NCI-H1930 (cell line): ENCODE measurements at places on chromosomes 16 and 17.
A peak's percentile ranks its signal among the peaks of the same experiment; 100 is the strongest.

DNA sequence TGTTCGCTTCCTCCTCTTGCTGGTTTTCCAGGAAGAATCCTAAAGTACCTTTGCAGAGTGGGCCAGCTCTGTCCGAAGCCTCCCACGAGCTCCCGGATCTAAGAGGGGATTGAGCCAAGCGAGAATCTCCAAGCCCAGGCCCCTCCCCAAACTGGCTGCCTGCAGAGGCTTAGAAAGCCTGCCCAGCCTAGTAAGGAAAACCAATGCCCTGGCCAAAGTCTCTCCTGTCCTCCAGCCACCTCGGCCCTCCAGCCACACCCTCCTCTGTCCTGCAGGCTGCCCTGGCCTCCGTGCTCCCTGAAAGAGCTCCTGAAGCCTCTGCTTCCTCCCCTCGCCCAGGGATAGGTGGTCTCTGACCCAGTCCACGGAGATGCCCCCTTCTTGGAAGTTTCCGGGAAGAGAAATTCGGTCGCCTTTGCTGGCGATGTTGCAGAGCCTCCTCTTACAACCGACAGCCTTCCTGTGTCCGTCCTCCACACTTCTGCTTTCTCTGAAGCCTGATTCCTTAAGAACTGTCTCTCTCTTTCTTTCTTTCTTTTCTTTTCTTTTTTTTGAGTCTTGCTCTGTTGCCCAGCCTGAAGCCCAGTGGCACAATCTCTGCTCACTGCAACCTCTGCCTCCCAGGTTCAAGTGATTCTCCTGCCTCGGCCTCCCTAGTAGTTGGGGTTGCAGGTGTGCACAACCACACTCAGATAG, 54.9 kb upstream of the TOB1 start:
- no peak for DNase-seq

DNA sequence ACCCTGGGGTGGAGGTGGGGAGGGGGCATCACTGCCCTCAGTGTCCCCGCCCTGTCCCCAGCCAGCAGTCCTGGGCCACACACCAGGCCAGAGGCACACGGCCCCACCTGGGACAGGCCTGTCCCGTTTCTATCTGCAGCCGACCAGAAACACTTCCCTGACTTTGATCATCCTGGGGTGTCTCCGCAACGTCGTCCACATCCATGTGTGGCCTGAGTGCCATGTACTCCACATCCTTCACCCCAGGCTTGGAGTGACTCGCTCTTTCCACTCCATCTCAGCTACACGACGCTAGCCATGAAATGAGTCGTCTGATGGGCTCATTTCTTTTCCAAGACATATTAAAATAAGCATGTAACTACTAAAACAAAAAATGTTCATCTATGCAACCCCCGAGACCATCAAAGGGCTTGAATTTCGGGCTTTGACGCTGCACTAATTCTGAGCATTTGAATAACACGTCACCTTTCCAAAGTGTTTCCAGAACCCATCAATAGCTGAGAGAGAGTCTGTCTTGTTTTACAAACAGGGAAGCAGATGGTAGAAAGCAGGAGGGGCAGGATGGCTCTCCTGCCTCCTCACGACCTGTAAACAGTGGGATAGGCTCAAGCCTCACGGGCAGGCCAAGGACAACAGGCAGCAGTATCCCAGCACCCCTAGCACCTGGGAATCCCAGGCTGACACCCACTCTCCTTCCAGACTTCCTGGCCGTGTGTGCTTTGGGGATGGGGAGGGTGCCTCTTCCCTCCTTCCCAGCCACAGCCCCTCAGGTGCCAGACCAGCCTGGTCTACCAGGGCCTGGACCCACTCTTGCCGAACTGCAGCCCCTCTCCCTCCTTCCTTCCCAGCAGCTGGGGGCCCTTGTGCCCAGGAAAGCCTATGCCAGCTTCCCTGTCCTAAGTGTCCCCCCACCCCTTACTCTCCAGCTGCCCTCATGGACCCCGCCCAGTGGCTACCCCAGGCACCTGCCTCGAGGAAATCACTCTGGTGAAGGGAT, 20.0 kb upstream of the RASD1 start:
- DNase-seq, result no peak

- no peak for DNase-seq
Observed at GRCh38 chr16:65102326-65102725, 19.5 kb downstream of the CDH11 start.

GRCh38 chr17:72882426-72882825, 210.1 kb downstream of the SLC39A11 start:
- no peak for DNase-seq

DNA sequence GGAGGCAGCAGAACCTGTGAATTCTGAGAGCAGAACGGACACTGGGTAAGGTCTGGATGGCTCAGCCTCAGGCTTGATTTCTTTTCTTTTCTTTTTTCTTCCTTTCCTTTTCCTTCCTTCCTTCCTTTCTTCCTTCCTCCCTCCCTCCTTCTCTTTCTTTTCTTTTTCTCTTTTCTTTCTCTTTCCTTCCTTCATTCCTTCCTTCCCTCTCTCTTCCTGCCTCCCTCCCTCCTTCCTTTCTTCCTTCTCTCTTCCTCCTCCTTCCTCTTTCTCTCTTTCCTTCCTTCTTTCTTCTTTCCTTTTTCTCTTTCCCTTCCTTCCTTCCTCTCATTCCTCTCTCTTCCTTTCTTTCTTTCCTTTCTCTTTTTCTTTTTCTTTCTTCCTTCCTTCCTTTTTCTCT, 38.0 kb downstream of the OR3A1 start:
- DNase-seq, result no peak

DNA sequence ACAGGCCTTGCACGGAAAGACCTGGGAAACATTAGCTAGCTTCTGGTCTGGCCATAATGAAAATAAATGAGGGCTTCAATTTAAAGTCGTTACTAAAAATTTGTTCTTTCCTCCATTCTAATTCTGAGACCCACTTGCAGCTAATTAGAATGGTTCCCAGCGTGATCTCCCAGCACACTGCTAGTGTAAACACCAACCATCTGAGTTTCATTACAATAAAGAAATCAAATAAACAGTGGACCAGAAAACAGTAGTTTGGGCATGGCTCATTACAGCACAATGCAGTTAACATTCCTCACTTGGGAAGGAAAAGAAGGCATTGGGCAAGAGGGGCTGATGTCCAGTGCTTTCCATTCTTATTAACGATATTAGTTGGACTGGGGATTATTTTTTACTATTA, 410.9 kb upstream of the SOX9 start:
- peak; percentile 74 for DNase-seq

- no peak for DNase-seq
Observed at GRCh38 chr16:73697336-73697735, 599.3 kb upstream of the PSMD7 start.

GRCh38 chr17:47778184-47778635, 43.4 kb downstream of the OSBPL7 start:
- DNase-seq, result no peak

- no peak for DNase-seq
Observed at GRCh38 chr17:12730421-12730820, 58.9 kb upstream of the ARHGAP44 start.

GRCh38 chr17:57136355-57136754, 51.3 kb downstream of the AKAP1 start:
- no peak for DNase-seq

- peak; percentile 30 for DNase-seq
Observed at GRCh38 chr17:81489012-81489997, 23.3 kb downstream of the ACTG1 start.

GRCh38 chr17:79947351-79948031, 88.2 kb downstream of the TBC1D16 start:
- no peak for DNase-seq

DNA sequence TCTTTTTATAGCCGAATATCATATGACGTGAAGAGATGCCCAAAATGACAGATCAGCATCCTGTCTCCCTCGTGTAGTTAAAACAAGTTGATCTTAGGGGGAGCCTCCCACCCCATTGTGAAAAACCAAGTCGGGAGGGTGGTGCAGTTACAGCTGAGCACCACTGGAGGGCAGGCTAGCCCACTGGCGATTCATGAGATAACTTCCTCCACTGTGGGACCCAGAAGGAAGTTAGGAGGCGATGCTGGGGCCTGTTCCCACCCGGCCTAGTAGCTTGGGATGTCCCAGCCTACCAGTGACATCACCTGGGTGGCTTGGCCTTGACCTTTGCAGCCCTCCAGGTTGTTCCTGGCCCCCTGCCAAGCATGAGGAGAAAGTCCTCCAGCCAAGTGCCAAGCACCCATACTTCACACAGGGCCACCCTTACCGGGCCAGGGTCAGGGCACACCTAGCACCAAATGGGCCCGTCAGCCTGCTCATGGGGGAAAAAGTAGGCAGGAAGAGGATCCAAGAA, 8.1 kb upstream of the CPNE2 start:
- peak; percentile 30 for DNase-seq

GRCh38 chr17:49204516-49204915, 5.9 kb downstream of the GNGT2 start:
- DNase-seq, result no peak

- DNase-seq, result no peak
Observed at GRCh38 chr16:22316411-22316811, 19.2 kb downstream of the POLR3E start.

DNA sequence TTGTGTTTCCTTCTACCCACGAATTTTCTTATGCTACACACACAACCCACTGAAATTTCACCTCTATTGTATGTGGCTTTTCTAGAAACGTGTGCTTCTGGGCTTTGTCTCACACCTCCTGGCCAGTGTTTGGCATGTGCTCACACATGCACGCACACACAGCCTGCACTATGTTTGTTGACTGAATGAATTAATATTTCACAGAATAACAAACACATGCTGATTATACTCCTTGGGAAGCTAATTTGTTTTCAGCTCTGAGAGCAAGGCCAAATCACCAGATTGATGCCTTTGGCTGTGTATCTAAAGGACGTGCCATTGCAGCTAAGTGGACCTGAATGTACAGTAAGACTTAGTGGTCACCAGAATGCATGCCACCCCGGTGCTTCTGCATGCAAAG, 210.7 kb downstream of the WWOX start:
- no peak for DNase-seq

DNA sequence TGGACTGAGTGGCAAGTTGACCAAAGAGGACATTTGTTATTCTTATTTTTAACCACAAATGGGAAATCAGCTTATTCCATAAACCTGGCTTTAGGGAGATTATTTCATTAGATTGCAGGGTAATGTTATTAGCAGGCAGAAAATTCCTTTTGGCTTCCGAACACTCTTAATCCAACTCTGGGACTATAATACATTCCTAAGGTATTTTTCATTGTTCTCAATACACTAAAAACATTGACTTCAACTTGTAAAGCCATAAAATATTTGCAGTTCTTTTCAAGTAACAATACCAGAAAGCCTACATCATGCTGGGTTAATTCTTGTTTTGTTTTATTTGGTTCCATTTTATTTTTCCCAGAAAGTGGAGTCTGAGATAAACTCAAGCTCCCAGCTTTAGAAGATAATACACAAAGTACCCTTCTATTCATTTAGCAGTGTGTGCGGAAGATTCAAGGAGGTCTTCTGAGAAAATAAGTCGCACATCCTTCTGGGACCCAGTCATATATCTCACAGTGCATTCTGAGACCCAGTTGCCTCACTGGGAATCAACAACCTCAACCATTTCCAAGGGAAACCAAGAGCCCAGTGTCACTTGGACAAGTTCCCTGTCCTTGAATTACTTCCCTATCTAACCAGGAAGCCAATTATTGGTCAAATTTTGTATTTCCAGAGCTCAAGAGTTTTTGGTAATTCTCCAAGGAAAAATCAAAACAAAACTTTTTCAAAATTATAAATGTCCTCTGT, 389.6 kb upstream of the DYNLRB2 start:
- DNase-seq, result no peak

DNA sequence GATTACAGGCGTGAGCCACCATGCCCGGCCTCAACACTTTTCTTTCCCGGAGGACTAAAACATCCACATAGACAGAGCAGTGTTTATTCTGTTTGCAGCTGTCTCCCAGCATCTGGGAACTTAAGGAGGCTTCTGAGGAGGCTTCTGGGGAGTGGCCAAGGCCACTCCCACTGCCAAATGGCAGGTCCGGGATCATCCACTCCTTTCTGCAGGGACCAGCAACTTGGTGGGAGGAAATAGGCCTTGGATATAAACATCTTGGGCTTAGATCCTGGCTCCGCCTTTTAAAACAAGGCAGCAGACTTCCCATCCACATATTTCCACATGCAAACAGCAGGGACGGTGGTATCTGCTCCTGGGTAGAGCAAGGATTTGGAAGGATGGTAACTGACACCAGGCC, 14.1 kb upstream of the SPATA32 start:
- no peak for DNase-seq

DNA sequence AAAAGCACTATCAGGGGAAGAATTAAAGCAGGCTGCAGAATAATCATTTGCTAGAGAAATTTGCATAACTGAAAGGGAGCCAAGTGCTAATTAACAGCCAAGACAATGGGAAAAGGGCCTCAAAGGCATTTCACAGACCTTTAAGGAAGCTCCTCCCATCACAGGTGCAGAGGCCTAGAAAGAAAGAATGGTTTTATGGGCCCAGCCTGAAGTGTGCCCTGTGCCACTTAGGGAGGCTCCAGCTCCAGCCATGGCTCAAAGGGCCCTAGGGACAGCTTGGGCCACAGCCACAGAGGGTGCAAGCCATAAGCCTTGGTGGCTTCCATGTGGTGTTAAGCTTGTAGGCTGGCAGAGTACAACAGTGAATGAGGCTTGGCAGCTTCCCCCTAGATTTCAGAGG, 50.1 kb downstream of the RNF112 start:
- DNase-seq, result no peak
